ENCODE measurements at places on chromosomes 3 and 15.

GRCh38 chr15:92981333-92981732 lies 81.2 kb downstream of the CHD2 start:
- DNase-seq = no peak

GRCh38 chr3:190586631-190587011 lies 72.7 kb downstream of the IL1RAP start:
- no peak for DNase-seq

DNA sequence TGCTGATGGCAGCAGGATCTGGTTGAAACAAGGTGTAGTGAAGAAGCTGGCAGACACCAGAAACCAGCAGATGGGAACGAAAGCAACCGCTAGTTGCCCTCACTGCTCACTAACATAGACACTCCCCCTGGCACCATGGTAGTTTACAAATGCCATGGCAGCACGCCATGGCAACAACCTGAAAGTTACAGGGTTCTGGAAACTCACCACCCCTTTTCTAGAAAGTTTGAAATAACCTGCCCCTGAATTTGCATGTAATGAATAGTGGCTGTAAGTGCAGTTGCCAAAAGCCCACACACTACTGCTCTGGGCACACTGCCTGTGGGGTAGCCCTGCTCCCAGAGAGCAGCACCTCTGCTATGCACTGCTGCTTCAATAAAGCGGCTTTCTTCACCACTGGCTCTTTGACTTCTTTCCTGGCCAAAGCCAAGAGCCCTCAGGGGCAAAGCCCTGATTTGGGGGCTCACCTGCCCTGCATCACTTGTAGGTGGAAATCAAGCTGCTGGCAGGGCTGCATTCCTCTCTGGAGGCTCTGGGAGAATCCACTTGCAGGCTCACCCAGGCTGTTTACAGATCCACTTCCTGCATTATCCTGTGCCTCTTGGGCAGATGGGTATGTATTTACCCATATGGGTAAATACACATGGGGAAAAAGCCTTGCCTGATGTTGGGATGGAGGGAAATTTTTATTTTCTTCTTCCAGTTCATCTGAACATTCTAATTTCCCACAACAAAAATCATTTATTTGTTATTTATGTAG lies 2.0 kb upstream of the GP9 start:
- DNase-seq = no peak

DNA sequence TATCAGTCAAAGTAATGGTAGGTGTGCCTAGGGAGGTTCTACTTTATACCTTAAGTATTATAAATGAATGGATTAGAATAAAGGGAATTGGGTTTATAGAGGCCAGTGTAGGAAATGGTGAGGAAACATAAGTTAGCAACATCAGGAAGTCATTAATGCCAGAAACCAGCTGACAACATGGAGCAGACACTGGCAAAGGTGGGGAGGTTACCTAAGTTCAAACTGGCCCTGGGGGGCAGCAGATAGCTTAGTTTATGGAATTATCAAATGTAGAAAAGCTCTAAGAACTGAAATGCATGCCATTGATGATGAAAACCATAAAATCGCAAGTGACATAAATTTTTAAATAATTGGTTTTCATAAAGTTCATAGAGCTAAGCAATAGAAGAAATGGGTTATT lies 498.6 kb downstream of the NAALADL2 start:
- no peak for DNase-seq

- DNase-seq = no peak
Measured at GRCh38 chr3:78562328-78562727, 1205.5 kb downstream of the ROBO1 start.

DNA sequence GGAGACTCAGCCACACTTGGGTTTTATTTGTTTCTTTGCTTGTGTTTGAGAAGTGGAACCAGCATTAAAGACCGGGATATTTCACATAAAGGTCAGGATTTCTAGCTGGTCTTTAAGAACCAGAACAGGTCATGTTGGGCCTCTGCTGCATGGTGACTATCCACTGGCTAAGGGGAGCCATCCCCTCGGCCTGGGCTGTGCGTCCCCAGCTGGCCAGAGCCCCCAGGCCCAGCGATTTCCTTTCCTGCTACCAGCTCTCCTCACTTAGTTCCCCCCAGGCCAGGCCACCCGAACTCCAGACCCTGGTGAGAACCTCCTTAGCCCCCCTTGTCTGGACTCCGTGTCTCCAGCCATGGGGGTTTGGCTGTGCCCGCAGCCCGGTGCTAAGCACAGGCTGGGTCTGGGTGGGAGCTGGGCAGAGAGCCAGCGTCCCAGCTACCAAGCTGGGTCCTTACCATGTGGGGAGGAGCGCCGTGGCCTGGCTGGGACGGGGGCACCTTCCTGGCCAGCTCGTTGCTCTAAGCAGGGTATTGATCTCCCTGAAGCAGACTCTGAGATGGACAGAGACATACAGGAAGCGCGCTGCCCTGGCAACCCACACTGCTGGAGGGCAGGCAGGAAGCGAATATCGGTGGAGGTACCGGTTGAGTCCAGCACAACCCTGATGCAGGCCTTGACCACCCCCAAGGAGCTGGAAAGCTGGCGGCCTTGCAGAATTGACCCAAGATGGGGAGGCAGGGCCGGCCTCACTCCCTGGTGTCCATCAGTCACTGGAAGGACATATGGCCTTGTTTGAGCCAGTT lies 49.4 kb downstream of the KLF15 start:
- DNase-seq = no peak

DNA sequence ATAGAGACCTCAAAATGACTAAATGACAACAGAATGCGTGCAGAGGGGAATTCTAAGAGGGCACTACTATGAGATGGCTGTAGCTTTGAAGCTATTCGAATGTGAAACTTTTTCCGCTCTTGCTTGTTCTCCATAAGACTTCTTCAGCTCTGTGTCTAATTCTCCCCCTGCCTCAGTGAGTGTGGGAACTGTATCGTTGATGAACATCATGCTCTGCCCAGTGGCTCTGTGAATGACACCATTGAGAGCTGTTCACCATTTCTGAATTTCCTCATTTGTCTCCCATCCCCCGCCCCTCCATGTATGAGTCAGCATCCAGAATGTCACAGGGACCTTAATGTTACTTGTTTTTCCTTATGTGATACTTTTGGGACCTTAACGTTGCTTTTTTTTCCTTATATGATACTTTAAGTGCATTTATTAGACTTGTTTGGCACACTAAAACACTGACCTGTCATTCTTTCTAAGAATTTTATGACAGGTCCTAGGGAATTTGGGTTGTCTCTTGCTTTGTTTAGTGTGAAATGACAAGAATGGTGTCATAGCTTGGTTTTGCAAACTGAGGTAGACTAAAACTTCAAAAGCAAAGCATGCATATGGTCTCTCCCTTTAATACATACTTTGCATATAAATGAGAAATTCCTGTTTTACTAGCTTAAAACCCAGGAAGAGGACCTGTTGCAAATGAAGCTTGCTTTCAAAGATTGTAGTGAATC lies 99.6 kb downstream of the FNDC3B start:
- DNase-seq = no peak

GRCh38 chr3:149352556-149352955 lies 19.1 kb upstream of the TM4SF18 start:
- no peak for DNase-seq

DNA sequence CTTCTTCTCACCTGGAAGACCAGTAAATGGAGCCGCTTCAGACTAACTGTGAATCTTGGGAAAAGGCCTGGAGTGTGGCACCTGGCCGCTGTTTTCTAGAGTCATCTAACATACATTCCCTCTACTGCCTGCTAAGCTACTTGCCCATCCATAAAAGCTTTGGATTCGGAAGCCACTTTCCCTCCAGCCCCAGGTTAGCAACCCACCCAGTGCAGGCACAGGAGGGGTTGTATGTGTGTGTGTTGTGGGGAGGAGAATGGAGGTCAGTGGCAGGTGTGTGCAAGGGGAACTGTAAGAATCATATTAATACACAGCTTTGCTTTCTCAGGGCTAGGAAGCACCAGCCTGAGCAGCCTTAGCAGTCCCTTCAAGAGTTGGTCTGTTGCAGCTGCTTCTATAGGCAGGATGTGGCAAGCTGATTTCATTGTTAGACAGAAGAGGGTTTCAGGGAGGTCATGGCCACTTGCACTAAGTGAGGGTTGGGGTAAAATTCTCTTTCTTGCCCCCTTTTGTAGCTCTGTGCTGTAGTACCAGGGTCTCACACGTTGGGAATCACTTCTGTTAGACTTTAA lies 8.9 kb downstream of the NSUN3 start:
- DNase-seq = no peak

- DNase-seq = no peak
Measured at GRCh38 chr3:104951426-104951825, 415.3 kb upstream of the ALCAM start.

GRCh38 chr3:177349384-177349783 lies 152.1 kb upstream of the TBL1XR1 start:
- no peak for DNase-seq

DNA sequence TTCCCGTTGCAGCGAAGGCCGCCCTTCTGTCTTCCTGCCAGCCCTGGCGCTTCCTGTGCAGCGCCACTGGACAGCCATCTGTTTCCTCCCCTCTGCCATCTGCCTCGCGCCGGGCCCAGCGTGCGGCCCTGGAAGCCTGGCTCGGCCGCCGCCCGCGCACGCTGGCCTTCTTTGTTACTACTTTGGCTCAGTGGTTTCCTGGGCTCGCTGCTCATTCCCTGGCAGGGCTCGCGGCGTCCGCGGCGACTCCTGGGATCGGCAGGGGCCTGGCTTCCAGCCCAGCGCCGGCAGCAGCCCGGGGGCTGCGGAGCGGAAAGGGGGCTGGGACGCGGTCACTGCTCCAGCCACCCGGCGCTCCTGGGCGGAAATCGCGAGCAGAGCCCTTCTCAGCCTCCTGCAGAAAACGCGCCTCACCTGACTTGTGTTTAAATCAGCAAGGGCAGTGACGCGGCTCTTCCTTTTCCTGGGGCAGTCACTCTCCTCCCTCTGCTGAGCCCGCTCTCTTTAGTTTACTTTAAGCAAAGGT lies 10.0 kb downstream of the CMTM7 start:
- DNase-seq = no peak

DNA sequence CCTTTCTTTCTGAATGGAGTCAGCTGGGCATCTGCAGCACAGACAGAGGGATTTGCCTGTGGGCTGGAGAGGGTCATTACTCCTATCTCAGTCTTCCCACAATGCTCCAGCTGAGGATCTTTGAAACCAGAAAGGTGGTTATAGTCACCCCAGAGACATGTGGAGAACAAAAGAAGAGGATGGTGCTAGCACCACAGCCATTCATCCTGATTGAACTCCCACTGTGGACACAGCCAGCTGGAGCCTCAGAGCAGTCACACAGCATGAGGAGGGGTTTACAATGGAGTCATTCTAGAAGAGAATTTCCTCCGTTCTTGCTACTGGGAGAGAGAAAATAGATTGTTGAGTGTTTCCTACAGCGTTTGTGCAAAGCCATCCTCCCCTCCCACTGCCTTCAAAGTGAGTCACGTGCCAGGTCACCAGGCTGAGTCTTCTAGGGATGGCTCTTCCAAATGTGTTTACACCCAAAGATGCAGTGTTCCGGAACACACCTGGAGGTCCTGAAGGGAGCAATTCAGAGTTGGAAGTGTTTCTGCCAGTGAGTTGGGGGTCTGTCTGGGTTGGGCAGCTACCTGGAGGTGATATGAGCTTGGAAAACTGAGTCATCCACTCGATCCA lies 18.9 kb upstream of the GREM1 start:
- no peak for DNase-seq

- no peak for DNase-seq
Measured at GRCh38 chr15:39788800-39789565, 6.3 kb upstream of the FSIP1 start.

GRCh38 chr3:127589600-127590281 lies 792 bp downstream of the TPRA1 start:
- DNase-seq = no peak

GRCh38 chr15:27902680-27903385 lies 196.3 kb downstream of the OCA2 start:
- no peak for DNase-seq

GRCh38 chr3:67522081-67522480 lies 132.3 kb downstream of the SUCLG2 start:
- DNase-seq = no peak

DNA sequence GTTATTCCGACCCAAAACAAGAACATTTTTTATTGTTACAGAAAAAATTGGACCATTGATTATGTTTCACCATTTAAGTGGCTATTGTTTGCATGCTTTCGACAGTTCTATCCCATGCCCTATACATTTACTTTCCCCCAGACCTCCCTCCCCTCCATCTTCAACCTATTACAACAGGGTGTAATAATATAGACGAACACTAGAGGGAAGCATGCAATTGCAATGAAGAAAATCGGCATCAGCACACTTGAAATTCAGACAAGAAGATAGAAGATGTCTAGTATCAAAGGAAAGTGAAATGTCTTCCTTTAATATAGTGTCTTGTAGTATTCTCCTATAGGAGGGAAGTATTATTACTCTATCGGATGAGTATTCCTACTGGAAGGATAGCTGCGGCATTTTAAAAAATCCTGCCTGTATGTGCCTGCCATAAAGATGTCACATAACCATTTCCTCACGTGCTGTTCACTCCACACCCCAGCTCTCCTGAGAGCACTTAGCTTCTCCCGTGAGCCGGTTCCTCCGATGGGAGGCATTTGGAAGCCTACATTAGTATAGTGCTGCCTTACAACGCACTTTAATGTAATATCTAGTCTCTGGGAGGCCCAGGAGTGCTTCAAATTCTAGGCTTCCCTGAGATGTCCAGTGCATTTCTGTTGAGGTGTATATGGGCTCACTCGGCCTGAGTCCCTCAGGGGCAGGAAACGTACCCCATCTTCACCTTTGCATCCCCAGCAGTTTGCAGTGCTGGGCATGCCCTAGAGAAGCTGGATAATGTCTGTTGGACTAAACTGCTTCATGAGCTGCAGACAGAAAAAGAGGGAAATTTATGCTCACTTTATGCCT lies 17.8 kb upstream of the ERICH6 start:
- no peak for DNase-seq

- DNase-seq = no peak
Measured at GRCh38 chr3:111947231-111947630, 31.6 kb upstream of the ABHD10 start.

DNA sequence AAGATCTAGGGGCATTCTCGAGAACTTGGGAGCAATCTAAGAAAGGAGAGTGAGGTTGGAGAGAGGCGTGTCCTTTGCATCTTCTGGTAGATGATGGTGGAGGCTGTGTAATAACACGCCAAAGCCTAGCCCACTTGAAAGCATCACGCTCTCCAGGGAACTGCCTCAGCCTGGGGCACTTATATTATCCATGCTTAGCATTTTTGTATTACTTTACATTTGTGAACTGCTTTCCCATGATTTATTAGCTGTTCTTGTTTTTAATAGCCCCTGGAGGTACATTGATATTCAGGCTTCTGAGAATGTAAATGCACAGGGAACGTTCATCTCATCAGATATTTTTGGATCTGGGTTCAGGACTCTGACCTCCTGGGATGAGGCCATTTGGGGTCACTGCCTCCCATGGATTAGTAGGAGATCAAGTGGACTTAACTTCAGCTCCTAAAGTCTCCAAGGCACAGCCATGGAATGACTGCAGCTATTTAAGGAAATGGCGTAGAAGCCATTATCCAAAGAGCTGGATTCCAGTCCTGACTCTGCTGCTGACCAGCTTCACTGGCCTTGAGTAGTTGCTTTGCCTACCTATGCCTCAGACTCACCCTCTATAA lies 124.9 kb downstream of the LPP start:
- DNase-seq = no peak

GRCh38 chr15:92028389-92028724 lies 174.8 kb downstream of the SLCO3A1 start:
- DNase-seq = no peak

- no peak for DNase-seq
Measured at GRCh38 chr15:76346669-76347481, 10.3 kb downstream of the ISL2 start.
